ENCODE measurements at places on chromosomes 2 and 18.
A peak's percentile ranks its signal among the peaks of the same experiment; 100 is the strongest.

DNA sequence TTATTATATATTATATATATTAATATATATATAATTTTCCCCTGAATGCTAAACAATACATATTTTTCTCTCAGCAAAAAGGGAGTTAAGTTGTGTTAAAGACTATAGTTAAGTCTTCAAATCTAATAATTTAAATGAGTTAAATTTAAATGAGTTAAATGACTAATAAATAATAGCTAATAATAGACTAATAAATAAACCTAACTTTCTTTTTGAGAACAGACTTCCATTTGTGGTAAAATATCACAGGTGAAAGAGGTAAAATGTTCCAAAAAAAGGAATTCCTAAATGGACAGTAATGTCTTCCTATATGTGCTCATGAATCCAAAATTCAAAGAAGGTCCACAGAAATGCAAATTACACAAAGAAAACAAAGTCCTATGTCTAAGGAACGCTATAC, 74.6 kb downstream of the SLC25A12 start:
- DNase-seq, result no peak

GRCh38 chr2:215371915-215372897, 60.3 kb downstream of the ATIC start:
- no peak for DNase-seq

DNA sequence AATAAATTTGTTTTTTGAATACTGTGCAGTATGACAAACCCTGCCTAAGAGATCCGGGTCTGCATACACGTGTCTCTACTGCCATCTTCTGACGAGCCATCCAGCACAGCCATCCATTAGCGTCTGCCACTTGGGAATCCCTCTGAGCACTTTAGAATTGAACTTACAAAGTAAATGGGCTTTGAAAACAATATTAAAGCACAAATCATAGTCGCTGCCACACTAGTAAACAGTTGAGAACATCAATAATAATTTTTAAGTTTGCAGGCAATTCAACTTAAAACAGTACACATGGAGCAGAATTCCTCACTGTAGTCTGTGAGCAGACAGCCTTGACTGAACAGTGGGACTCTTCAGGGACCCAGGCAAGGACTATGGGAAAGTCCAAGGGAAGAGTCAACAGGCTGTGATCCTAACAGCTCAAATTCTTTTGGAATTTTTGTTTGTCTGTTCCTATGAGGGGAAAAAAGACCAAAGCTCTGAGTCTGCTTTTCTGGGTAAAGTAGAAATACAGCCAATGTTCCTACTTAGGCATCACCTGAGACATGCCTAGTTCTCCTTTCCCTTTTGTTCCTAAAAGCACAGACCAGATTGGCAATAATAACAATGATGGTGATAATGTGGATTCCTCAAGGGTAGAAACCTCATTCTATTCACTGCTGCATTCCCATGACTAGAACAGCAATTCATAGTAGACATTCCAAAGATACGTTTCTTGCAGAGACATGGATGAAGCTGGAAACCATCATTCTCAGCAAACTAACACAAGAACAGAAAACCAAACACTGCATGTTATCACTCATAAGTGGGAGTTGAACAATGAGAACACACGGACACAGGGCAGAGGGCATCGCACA, 92.9 kb downstream of the MREG start:
- peak; percentile 79 for DNase-seq

- DNase-seq, result no peak
Measured at GRCh38 chr18:25876330-25876948, 214.0 kb downstream of the SS18 start.

DNA sequence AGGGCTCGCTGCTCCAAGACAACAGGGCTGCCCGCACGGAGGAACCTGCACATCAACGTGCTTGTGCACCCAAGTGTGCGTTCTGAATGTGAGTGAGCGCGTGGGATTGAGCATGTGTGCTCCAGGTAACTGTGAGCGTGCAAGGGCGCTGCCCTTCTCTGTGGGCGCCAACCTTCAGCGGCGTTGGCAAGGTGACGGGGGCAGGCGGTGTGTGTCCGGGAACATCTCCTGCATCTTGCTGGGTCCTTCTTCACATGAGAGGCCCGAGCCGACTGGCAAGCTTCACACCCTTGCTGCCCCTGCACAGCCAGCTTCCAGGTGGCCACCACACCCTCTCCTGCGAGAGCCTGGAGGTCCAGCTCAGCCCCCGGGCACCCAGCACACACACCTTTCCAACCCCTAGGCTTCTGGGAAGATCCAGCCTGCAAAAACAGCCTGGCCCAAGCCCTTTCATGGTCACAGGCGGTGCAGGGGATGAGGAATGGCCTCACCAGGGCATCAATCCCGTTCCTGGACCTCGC, 220.9 kb downstream of the HDAC4 start:
- DNase-seq, result peak; percentile 9

GRCh38 chr2:216603010-216603883, 30.0 kb upstream of the IGFBP2 start:
- DNase-seq, result no peak

DNA sequence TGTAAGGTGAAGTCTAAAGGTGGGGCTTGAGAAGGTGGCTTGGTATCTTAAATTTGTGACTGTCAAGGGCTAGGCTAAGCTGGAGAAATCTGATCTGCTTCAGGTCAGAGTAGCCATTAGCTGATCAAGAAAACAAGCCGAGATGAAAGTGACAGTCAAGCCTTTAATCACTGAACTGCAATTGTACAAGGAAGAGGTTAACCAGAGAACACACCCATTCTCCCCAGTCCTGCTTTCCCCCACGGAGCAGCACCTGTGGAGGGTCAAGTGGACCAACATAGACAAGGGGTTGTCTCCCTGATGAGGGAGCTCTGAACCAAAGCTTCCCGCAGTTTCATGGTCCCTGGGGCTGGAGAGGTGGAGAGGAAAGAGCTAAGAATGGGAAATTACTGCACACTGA, 901.2 kb downstream of the DCC start:
- DNase-seq, result no peak
